Prostate gland (tissue), 2 donors: ENCODE measurements at places on chromosomes 11 and 22.
A peak's percentile ranks its signal among the peaks of the same experiment; 100 is the strongest.

DNA sequence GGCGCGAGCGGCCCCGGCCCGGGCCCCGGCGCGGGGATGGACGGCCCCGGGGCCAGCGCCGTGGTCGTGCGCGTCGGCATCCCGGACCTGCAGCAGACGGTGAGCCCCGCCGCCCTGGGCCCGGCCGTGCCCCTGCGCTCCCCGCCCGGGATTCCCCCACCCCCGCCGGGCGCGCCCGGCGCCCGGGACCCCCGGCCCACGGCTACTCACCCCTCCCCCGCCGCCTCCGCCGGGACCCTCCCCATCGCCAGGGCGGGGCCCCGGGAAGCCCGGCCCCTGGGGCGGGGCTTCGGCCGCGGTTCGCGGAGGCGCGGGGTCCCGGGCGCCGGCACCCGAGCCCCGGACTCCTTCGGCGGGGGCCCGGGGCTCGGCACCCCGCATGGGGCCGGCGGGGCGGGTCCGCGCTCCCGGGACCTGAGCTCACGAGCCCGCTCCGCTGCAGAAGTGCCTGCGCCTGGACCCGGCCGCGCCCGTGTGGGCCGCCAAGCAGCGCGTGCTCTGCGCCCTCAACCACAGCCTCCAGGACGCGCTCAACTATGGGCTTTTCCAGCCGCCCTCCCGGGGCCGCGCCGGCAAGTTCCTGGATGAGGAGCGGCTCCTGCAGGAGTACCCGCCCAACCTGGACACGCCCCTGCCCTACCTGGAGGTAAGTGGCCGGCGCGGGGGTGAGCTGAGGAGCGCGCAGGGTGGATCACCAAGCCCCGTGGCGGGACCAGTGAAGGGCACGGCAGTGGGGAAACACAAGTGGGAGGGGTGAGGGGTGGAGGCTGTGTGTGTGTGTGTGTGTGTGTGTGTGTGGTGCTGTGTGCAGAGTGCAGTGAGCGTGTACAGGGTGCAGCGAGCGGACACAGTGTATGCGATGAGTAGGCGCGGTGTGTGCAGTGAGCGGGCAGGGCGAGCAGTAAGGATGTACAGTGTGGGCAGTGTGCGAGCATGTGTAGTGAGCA is 2.3 kb downstream of the SHANK3 start:
- DNase-seq = peak; percentile 65
- peaks cover 3% of the 10 kb centered on the region for H3K4me1 ChIP-seq

DNA sequence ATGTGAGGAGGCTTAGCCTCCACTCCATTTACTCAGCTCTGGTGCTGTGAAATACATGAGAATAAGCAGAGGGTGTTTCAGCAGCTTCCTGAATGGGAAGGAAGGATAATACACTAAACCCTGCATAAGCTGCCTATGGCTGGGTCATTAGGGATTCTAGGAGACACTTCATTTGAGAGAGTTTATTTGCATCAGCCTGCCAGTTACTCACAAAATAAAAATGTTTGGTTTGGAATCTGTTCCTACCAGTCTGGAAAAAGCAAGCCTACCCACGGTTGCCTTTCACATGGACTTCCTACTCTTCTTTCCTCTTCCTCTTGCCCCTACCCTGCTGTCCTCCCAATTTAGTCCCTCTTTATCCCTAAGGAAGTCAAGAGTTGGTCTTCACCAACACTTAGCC is 20.5 kb downstream of the SLC1A2 start:
- no peak overlapping the region for H3K4me3 ChIP-seq
- DNase-seq = no peak
- no peaks in the 10 kb centered on the region for H3K4me1 ChIP-seq
- H3K36me3 ChIP-seq = no peaks in the 10 kb centered on the region
- no peak overlapping the region for H3K27ac ChIP-seq

GRCh38 chr22:28413612-28414399 is 265.8 kb downstream of the TTC28 start:
- H3K27me3 ChIP-seq = no peaks in the 10 kb centered on the region
- no peaks in the 10 kb centered on the region for H3K4me1 ChIP-seq
- no peaks in the 10 kb centered on the region for H3K36me3 ChIP-seq
- DNase-seq = no peak

DNA sequence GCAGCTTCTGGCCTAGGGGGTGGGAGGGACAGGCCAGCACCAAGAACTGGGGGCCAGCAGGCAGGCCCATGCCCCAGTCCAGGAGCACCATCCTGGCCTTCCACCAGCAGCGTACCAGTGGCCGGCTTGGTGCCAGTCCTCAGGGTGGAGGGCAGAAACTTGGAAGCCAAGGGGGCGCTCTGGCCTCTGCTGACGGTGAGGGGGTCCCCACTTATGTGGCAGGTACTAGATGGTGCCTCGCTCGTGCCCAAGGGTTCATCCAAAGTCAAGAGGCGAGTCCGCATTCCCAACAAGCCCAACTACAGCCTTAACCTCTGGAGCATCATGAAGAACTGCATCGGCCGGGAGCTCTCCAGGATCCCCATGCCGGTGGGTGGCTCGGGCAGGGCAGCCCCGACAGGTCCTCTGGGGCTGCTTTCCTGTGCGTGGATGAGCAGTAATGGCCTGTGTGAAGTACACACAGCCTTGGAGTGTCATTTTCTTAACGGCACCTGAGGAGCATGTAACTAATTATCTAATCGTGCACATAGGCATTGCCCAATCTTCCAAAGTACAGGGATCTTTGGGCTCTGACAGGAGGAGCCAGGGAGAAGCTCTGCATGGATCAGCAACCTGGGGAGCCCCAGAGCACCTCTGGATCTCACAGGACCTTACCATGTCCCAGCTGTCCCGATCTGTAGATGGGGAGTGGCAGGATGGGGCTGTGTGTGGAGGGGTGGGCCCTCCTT is 79.1 kb downstream of the MORC2 start:
- no peak overlapping the region for H3K4me3 ChIP-seq
- no peak overlapping the region for H3K27ac ChIP-seq
- DNase-seq = no peak
- no peaks in the 10 kb centered on the region for H3K36me3 ChIP-seq

DNA sequence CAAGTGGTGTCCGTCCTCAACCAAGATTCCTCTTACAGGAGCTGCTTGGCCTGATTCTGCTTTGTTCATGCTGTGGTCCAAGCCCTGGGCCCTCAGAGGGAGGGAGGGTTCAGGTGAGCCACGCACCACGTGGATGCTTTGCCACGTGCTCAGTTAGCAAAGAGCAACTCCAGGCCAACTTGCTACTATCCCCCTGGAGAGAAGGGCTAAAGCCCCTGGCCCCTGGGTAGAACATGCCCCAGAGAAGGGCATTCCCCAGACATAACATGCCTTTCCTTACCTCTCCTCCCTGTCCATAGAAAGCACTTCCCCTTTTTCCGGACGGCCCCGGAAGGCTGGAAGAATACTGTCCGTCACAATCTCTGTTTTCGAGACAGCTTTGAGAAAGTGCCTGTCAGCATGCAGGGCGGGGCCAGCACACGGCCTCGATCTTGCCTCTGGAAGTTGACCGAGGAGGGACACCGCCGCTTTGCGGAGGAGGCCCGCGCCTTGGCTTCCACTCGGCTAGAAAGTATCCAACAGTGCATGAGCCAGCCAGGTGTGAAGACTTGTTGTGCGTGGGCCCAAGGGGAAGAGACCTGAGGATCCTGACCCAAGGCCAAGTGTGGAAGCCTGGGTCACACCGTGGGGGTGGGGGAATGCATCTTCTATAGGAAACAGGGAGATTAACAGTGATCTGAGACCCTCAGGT is 8.8 kb downstream of the FOXR1 start:
- no peak overlapping the region for H3K4me3 ChIP-seq
- H3K27ac ChIP-seq = no peak overlapping the region
- no peaks in the 10 kb centered on the region for H3K36me3 ChIP-seq
- no peaks in the 10 kb centered on the region for H3K27me3 ChIP-seq

DNA sequence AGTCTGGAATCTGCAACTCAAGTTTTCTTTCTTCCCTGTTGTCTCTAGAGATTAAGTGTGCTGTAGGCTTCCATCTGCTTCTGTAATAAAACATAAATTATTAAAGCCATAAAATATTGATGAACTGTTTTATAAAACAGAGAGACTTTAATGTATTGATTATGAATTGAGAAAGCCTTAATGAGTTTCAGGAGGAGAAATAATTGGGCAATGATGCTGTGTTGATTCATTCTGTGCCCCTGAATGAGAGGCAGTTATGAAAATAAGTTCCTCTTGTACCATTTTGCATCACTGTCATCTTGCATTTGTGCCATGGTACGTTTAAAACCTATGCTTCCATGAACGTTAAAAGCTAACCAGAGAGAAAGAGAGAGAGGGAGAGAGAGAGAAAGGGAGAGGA is 194.1 kb upstream of the LARGE1 start:
- H3K27ac ChIP-seq = no peak overlapping the region
- H3K4me1 ChIP-seq = no peaks in the 10 kb centered on the region
- no peak for DNase-seq
- H3K36me3 ChIP-seq = no peaks in the 10 kb centered on the region
- no peaks in the 10 kb centered on the region for H3K27me3 ChIP-seq

DNA sequence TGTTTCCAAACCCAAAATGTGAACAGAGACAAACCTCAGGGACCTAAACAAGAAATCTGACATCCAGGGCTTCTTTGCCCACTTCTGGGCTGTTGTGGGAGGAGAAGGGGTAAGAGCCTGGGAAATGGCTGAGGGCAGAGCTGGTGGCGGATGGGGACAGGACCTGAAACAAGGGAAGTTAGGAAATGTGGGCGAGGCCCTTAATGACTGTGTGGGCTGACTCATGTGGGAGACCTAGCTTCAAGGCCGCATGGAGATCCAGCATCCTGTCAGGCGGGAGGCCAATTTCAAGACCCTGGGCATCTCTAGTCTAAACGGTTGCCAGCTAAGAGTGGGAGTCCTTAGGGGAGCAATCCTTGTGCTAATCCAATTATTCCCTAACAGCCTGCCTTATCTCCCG is 2.1 kb upstream of the OAF start:
- H3K36me3 ChIP-seq = no peaks in the 10 kb centered on the region
- H3K4me3 ChIP-seq = no peak overlapping the region
- no peaks in the 10 kb centered on the region for H3K27me3 ChIP-seq
- no peak for DNase-seq

GRCh38 chr22:29559853-29560252 is 6.3 kb upstream of the THOC5 start:
- H3K27me3 ChIP-seq = no peaks in the 10 kb centered on the region
- H3K27ac ChIP-seq = no peak overlapping the region
- no peak for DNase-seq
- H3K36me3 ChIP-seq = peaks cover 7% of the 10 kb centered on the region
- peaks cover 4% of the 10 kb centered on the region for H3K4me1 ChIP-seq

- DNase-seq = no peak
- H3K27ac ChIP-seq = no peak overlapping the region
- H3K27me3 ChIP-seq = no peaks in the 10 kb centered on the region
- no peak overlapping the region for H3K4me3 ChIP-seq
Measured at GRCh38 chr11:15594607-15595006, 479.9 kb downstream of the INSC start.

DNA sequence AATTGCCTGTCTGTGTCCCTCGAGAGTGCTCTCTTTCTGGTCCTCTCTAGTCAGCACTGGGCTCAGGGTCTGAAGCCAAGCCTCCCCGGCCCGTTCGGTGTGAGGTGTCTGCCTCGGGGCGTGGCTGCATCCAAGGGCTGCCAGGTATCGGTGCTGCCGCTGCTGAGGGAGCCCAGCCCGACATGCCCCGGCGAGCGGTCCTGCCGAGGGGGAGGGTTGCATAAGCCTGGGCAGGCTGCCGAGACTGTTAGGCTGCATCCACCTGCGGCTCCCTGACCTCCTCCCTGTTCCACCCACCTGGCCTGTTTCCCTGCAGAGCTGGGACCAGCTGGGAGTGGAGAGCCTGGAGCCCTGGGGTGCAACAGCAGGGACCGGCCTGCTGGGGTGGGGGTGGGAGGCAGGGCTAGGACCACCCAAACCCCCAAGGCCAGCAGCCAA is 6.3 kb downstream of the OVOL1 start:
- H3K4me3 ChIP-seq = no peak overlapping the region
- no peak overlapping the region for H3K27ac ChIP-seq
- no peaks in the 10 kb centered on the region for H3K36me3 ChIP-seq
- H3K4me1 ChIP-seq = peaks cover 14% of the 10 kb centered on the region
- DNase-seq = peak; percentile 92
- no peaks in the 10 kb centered on the region for H3K27me3 ChIP-seq

GRCh38 chr11:83694191-83694910 is 408.2 kb upstream of the CCDC90B start:
- DNase-seq = no peak
- no peak overlapping the region for H3K27ac ChIP-seq
- H3K27me3 ChIP-seq = no peaks in the 10 kb centered on the region
- no peaks in the 10 kb centered on the region for H3K4me1 ChIP-seq

DNA sequence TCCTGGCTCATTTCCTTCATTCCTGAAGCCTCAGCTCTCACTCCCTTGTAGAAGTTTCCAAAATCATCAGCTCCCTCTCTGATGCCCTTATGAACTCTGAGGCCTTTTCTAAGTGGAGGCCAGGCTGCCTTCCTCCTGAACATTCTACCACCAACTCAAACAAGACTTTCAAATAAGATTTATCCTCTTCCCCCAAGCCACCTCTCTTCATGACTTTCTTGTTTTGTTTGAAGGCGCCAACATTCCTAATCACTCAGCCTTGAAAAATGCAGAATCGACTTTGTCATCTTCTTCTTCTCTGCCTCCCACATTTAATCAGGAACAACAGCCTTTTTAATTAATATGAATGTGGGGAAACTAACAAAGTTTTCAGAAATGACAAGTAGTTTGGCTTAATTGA is 927.9 kb downstream of the OPCML start:
- H3K27ac ChIP-seq = no peak overlapping the region
- no peak overlapping the region for H3K4me3 ChIP-seq

- no peak overlapping the region for H3K4me3 ChIP-seq
- H3K27ac ChIP-seq = no peak overlapping the region
- no peak for DNase-seq
- no peaks in the 10 kb centered on the region for H3K27me3 ChIP-seq
- H3K4me1 ChIP-seq = no peaks in the 10 kb centered on the region
- H3K36me3 ChIP-seq = no peaks in the 10 kb centered on the region
Measured at GRCh38 chr11:17489751-17490150, 13.1 kb upstream of the ABCC8 start.

- no peaks in the 10 kb centered on the region for H3K27me3 ChIP-seq
- H3K4me3 ChIP-seq = no peak overlapping the region
- no peaks in the 10 kb centered on the region for H3K36me3 ChIP-seq
- DNase-seq = no peak
Measured at GRCh38 chr11:28728666-28729065, 620.5 kb downstream of the METTL15 start.

GRCh38 chr11:83456075-83456474 is 169.9 kb upstream of the CCDC90B start:
- DNase-seq = no peak
- no peaks in the 10 kb centered on the region for H3K4me1 ChIP-seq
- no peak overlapping the region for H3K27ac ChIP-seq
- H3K36me3 ChIP-seq = no peaks in the 10 kb centered on the region
- no peaks in the 10 kb centered on the region for H3K27me3 ChIP-seq

DNA sequence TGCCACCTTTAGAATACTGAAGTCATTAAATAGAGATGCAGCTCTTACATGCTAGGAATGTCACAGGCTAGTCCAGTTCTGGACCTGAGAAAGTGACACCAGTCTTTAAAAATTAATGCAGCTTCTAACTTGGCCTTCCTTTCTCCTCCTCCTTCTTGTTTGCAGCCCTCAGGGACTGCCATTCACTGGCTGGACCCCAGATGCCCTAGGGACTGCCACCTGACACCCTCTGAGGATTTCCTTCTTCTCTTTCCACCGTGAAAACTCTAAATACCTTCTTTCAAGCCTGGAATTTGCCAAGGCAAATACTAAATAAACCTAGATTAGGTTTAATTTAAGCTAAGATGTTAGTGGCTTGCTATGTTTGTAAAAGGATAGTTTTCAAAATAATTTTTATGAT is 78.4 kb downstream of the MUC15 start:
- no peaks in the 10 kb centered on the region for H3K4me1 ChIP-seq
- no peaks in the 10 kb centered on the region for H3K36me3 ChIP-seq
- H3K27me3 ChIP-seq = no peaks in the 10 kb centered on the region
- H3K27ac ChIP-seq = no peak overlapping the region

GRCh38 chr11:85495918-85496317 is 131.2 kb downstream of the DLG2 start:
- no peak for DNase-seq
- H3K36me3 ChIP-seq = no peaks in the 10 kb centered on the region
- no peaks in the 10 kb centered on the region for H3K4me1 ChIP-seq
- no peaks in the 10 kb centered on the region for H3K27me3 ChIP-seq
- H3K4me3 ChIP-seq = no peak overlapping the region
